RPMI8226 (cell line): ENCODE measurements at places on chromosomes 5 and 9.

- DNase-seq: no peak
Observed at GRCh38 chr9:95057101-95057500, 260.4 kb downstream of the FANCC start.

DNA sequence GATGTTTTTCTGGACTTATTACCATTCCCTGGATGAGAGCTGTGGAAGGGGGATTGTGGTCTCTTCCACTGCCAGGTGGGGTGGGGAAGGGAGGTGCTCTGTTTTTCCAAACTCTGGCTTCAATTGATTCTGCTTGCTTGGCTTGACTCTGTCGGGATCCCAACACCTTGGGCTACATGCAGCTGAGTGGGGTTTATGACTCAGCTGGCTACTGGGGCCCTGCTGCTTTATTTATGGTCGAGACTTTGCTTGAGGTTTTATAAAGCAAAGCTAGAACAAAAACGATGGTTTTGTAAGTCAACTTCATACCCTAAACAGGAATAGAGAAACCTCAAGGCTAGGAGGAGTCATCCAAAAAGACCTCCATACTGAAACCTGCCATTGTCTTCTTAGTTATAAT, 76.3 kb downstream of the AOPEP start:
- no peak for DNase-seq

GRCh38 chr5:65955746-65956145, 29.4 kb downstream of the ERBIN start:
- no peak for DNase-seq

GRCh38 chr5:58224661-58225060, 235.2 kb downstream of the PLK2 start:
- DNase-seq: no peak

GRCh38 chr9:9142001-9142400, 1342.4 kb upstream of the DMAC1 start:
- no peak for DNase-seq

DNA sequence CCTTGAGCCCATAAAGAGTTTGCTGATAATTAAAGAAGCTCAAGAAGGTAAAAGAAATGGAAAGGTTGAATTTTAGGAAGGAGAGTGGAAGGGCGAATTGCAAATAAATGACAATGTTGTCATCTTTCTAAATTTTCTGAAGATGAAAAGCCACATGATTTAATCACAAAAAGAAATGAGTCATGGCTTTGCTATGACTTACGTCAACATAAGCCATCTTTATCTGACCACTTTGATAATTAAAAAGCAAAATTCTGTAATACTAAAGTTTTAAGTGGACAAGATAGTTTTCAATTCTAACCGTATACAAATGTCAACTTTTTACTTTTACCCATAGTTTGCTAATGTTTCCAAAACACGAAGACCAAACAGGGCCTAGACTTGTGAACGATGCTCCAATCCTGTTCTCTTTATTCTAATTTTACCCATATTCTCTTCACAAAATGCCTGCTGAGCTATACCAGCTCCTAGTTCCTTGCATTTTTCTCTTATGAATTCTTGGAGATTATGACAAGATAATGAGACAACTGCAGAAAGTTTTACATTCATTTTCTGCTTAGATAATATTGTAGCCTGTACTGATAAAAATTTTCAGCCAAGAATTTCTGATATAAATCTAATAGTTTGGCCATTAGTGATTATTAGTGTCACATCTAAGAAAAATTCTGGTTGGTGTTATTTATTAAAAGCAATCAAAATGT, 21.8 kb upstream of the PRUNE2 start:
- no peak for DNase-seq

GRCh38 chr5:38667499-38667776, 111.0 kb upstream of the LIFR start:
- no peak for DNase-seq

GRCh38 chr9:128127568-128127989, at the start of gene PTGES2:
PTGES2 (minus strand) TSS chr9:128127729; CDS start chr9:128127717, 12 bp downstream.
- DNase-seq: peak; percentile 96

- DNase-seq: no peak
Observed at GRCh38 chr5:139701056-139701741, 53.0 kb downstream of the CXXC5 start.

- peak; percentile 10 for DNase-seq
Observed at GRCh38 chr5:103942587-103943186, 380.1 kb upstream of the NUDT12 start.

GRCh38 chr9:20403346-20403745, 219.0 kb downstream of the MLLT3 start:
- DNase-seq: no peak

DNA sequence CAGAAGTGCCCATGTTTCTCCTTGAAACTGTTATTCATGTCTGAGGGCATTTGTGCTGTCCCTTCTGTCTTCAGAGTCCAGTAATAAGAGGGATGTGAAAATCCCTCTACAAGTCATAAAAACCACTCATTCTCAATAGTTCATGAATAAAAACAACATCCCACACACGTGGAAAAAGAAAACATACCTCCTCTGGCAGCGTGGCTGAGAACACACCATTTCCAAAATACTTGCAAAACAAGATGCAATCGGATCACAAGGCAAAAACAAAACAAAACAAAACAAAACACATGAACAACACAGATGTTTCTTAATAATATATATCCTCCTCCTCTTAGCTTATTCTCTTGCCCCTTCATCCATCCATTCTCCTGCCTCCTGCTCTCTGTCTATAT, 71.0 kb upstream of the EQTN start:
- DNase-seq: no peak

DNA sequence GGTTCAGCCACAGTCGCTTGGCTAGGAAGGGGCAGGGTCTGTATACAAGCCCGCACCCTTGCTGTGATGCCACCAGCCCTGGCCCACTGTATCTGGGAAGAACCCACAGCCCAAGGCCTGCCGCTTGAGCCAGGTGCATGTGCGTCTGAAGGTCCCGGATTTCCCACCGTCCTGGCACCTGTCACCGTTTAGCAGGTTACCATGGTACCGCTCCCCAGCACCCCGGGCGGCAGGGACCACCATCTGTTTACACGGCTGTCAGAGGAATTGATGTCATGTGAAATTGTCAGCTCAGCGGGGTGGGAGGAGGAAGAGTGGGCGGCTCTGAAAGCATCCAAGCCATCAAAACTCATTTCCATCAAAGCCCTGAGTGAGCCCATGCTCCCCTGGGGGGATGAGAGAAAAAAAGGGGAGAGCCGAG, 92.7 kb downstream of the HRH2 start:
- no peak for DNase-seq

GRCh38 chr5:144093868-144094267, 76.6 kb downstream of the YIPF5 start:
- DNase-seq: no peak

DNA sequence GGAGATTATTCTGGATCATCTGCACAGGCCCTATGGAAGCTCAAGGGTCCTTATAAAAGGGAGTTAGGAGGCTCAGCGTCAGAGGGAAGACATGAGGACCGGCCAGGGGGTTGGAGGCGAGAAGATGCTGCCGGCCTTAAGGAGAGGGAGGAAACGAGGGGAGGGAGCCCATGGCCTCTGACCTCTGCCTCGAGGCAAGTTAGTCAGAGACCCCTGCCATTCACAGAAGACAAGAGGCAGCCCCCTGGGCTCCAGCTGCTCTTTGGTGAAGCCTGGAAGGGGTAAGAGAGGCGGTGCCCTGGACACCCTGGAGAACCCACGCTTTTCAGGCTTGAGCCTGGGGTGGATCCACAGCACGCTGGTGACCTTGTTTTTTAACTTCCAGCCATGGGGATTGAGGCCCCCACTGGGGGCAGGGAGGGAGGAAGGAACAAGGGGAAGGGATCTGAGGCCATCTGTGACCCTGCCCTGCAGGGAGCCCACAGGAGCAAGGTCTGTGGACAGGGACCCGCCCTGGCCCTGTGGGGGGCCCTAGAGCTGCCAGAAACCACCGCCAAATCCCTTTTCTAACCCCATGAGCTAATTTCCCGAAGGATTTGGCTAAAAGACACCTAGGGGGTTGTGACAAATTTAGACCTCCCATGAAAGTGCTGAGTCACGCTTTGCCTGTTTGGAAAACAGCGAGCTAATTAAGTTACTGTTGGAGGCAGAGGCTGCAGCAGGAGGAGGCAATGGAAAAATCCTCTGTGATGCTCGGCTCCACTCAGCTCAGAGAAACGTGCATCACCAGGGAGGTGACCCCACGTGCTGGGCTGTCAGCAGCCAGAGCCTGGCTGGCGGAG, 49.7 kb downstream of the OLFM1 start:
- DNase-seq: no peak

GRCh38 chr5:98296426-98296825, 477.0 kb upstream of the RGMB start:
- no peak for DNase-seq

GRCh38 chr5:109396965-109397364, 12.8 kb downstream of the PJA2 start:
- DNase-seq: no peak

DNA sequence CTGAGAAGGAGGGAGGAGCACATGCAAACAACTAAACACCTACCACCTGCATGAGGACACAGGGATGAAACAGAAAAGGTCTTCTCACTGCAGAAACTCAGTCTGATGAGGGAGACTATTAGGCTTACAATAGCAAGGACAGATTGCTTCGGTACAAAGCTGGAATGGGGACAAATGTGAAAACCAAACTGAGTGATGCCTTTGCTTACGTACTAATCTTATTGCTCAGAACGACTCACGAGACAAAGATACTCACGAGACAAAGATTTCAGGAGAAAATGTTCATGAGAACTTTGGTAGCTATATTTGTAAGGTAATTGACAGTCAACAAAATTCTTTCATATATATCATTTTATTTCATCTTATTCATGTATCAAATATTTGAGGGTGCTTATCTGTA, 71.9 kb upstream of the TAF1L start:
- no peak for DNase-seq

GRCh38 chr5:91318724-91319123, 64.4 kb downstream of the ARRDC3 start:
- no peak for DNase-seq

GRCh38 chr9:136721339-136722092, 9.1 kb downstream of the DIPK1B start:
- DNase-seq: peak; percentile 58

DNA sequence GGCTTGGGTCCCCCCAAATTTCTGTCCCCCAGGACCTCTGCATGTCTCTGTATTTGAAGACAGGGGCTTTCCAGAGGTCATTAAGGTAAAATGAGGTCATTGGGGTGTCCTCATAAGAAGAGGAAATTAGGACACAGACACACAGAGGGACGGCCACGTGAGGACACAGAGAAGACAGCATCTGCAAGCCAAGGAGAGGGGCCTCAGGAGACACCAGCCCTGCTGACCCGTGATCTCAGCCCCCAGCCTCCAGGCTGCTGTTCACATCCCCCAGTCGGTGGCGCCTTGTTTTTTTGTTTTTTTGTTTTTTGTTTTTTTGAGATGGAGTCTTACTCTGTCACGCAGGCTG, 1.2 kb upstream of the CCDC183 start:
- DNase-seq: no peak

DNA sequence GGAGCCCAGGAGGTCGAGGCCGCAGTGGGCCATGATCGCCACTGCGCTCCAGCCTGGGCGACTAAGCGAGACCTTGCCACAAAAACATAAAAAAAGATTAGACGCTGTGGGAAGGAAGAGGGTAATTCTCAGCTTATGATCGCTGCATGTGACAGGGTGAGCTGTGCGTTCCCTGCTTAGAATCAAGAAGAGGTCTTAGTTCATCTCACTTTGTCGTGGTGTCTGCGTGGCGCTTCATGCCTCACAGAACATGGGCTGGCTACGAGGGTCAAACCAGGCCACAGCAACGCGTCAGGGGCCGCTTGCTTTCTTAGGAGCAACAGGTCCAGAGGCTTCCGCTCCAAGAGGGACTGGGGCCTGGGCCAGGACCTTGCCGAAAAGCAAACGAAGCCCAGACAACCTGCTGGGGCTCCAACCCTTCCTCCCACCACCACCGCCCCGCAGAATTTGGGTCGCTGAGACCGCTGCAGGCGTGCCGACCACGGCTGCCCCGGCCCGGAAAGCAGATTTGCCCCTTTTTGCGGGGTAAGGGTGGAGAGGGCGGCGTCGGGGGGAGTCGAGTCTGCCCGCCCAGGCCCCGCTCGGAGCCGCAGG, 10.0 kb upstream of the GRIN1 start:
- DNase-seq: peak; percentile 57

DNA sequence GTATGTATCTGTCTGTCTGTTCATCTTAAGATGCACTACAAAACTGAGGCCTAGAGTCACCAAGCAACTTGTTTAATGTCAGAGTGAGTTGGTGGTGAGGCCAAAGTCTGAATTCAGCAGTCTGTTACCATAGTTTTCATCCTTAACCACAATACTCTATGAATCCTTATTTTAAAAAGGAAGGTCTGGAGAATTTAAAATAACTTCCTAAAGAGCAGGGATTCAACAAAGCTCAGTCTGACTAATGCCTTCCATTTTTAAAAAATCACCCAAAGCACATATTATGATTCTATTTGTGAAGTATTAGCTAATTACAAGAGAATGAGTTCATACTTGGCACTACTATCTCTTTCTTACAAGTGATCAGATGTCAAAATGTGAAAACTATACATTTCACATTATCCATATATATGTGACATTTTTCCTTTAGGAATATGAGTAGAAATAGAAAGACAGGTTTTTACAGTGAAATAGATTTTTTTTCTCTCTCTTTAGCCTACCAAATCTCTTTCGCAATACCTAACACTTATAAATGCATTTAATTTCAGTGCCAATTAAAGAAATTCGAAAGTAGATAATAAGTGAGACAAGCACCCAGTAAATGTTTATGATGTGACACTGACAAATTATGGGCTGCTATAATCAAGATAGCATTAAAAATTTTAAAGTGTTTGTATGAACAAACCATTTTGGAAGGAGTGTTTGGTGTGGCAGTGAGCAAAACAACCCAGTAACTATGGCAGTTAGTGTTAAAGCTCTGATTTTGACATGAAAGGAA, 102.3 kb upstream of the CDKN2B start:
- DNase-seq: no peak

DNA sequence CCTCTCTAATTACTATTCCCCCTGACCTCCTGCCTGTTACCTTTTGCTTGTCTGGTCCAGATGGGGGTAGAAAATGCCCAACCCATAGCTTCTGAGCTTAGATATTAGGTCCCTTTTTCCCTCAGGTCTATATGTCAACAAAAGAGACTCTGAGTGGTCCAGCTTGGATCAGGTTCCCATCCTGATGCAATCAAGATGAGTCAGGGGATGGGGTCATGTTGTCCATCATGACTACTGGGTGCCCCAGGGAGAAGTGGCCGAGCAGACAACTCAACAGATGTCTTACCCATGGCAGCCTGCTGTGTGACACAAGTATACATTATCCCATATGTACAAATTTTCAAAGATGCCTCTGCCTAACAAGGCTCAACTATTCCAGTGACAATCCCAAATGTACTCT, 9.1 kb upstream of the ANKH start:
- no peak for DNase-seq

GRCh38 chr5:65482736-65483545, 1.2 kb upstream of the ADAMTS6 start:
- DNase-seq: peak; percentile 42

- no peak for DNase-seq
Observed at GRCh38 chr5:127013407-127013806, 17.0 kb downstream of the MARCHF3 start.

DNA sequence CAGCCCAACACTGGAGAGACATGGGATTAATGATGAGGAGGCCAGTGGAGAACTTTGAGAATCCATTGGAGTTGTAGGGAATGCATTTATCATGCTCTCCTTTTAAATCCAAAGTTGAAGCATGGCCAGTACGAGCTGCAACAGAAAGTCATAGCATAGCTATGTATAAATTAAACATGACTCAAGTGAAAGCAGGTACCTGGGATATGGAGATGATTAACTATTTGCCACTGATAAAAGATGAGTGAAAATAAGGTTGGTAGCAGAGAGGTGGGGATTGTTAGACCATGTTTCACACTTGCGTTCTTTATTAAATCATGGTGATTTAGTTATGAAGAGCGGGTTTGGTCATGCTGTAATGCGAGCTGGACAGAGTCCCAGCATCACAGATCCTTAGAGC, 189.6 kb downstream of the ARHGEF28 start:
- DNase-seq: no peak
